ENCODE measurements at places on chromosomes 12 and 14.

- DNase-seq: no peak
Measured at GRCh38 chr12:68063900-68064590, 74.8 kb downstream of the IFNG-AS1 start.

- DNase-seq: no peak
Measured at GRCh38 chr12:77594366-77594765, 236.3 kb upstream of the NAV3 start.

DNA sequence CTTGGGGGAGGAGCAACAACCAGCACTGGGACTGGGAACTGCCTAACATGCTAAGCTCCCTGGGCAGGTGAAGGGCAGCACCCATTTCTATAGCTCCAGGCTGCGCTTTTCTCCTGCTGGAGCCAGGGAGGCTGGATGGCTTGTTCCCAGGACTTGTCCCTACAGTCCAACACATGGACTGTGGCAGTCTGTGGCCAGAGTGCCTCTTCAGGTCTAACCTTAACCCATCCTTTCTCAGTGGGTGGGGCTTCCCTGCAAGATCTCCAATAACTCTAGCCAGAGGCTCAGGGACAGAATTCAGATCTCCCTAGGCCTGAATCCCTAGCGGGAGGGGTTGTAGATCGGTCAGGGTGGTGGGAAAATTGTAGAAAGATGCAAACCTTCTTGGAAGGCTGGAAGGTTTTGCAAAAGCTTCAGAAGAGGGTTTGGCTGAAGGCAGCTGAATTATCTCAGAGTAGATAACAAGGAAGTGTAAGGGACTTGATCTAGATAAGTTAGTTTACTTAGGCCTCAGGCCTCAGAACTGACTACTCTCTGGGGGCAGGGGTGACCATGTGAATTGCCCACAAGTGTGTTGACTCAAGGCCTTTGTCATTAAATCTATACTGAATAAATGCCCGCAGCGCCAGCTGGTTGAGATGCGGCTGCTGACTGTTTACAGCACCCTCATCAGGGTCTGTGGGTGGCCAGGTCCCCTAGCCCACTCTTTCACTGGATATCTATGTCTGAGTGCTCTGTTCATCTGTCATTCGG is 60.7 kb downstream of the SSPN start:
- DNase-seq: no peak

DNA sequence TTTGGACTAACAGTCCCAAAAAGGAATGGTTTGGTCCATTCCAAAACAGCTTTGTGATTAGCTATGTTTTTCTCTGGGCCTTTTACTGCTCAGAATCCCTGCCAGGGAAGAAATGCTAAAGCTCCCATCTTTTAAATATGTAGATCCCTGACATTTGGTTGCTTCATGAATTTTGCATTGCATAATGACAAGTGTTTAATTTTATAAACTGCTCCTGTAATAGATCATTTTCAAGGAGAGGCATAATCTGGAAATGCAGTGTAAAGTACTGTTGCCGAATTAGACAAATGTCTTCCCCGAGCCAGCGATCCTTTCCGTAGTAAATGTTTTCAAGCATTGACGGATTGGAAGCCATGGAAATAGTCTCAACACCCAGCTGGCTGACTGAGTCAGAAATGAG is 291.3 kb upstream of the PRKD1 start:
- no peak for DNase-seq

GRCh38 chr14:104286496-104286895 is 148.1 kb downstream of the KIF26A start:
- DNase-seq: no peak

DNA sequence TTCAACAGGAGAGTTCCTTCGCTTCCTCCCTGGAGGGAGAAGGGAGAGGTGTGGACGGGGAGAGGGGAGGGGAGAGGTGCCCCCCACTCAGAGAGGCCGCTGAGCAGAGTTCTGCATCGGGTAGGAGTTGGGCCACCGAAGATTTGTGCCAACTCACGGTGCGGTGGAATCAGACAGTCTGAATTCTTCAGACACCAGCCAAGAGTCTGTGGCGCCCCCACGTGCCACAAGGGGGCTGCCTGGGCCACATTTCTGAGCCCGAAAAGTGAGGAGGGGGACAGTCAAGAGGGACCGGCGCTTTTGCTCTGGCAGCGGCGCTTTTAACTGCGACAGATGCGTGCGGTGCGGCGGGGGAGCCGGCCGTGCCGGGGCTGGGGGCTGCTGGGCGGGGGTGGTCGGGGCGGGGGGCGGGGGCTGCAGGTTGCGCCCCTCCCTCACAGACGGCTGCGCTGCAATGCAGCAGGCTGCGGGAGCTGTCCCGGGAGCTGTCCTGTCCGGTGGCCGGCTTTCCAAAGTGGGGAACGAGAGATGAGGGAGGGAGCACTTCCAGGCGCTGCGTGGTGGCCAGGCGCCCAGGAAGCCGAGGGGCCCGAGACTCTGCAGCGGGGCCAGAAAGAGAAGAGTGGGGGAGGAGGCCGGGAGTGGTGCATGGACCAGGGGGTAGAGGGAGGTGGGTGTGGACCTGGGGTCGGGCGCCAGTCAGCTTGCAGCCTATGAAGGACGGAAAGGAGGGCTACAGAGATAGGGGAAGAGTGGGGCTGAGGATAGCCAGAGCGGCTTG is 975 bp upstream of the RTL1 start:
- no peak for DNase-seq

DNA sequence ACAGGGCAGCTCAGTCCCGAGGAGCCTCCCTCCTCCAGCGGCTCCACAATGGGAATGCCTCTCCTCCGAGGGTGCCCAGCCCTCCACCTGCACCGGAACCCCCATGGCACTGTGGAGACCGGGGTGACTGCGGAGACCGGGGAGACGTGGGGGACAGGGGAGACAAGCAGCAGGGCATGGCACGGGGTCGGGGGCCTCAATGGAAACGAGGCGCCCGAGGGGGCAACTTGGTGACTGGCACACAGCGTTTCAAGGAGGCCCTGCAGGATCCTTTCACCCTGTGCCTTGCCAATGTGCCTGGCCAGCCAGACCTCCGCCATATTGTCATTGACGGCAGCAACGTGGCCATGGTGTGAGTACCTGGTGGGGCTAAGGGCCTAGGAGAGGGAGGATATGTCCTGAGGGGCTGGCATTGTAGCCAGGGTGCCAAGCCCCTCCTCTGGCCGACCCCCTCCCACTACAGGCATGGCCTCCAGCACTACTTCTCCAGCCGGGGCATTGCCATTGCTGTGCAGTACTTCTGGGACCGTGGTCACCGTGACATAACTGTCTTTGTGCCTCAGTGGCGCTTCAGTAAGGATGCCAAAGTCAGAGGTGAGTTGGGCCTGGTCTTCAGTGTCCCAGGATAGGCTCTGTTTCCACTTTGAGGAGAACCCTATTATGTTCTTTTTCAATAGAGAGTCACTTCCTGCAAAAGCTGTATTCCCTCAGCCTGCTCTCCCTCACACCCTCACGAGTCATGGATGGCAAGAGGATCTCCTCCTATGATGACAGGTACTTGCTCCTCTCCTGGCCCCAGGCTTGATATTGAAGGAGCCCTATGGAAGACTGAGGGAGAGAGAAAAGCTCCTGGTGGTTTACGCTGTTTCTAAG is 2.7 kb downstream of the KHNYN start:
- no peak for DNase-seq

GRCh38 chr14:103846097-103846496 is 1.3 kb downstream of the PPP1R13B start:
- DNase-seq: no peak

- no peak for DNase-seq
Measured at GRCh38 chr12:130041983-130042812, 120.1 kb upstream of the FZD10 start.

DNA sequence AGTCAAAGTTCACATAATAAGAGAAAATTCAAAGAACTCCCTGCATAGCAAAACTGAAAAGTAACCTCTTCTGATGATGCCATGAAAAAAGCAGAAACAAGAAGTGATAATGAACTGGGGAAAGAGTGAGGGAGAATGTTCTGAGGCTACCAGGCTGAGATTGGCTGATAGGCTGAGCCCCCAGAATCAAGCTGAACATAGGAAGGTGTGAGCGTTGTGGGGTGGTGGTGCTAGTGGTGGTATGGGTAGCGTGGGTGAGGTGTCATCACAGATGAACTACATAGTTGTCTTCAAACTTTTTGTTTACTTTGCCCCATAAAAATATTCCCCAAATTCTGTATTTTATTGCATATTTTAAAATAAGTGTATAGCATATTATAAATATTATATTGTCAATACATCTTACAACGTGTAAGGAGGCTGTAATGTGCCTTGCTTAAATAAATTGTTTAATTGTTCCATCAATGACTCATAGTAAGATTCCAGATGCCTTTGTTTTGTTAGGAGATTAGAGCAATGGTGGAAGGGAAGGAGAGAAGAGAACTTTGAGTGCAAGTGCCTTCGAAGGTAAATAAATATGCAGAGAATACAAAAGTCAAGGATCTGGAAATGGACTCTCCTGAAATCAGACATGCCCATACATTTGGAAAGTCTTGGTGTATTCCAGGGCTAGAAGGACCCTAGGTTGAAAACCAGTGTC is 15.8 kb upstream of the CFAP54 start:
- DNase-seq: no peak

DNA sequence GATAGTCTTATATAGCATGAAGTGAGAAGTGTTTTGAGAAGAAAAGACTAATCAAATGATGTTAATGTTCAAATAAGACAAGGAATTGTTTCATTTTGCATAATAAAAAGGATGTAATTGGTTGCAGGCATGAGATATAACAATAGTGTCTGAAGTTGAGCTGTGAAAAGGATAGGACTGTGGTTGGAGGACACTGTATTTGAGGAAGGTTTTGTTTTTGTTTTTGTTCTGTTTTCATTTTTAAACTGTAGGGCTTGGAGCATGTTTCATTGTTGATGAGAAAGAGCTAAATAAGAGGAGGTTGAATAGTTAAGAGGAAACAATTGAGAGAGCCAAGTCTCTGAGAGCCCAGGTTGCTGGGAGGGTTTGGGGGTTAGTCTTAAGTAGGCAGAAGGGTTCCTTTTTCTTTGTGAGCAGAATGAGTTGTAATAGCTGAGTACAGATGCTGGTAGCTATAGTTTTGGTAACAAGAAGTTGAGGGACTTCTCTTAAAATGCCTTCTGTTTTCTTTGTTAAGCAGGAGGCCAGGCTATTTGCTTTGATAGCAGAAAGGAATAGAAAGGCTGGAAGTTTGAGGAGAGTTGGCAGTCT is 58.4 kb downstream of the CCDC91 start:
- DNase-seq: no peak

DNA sequence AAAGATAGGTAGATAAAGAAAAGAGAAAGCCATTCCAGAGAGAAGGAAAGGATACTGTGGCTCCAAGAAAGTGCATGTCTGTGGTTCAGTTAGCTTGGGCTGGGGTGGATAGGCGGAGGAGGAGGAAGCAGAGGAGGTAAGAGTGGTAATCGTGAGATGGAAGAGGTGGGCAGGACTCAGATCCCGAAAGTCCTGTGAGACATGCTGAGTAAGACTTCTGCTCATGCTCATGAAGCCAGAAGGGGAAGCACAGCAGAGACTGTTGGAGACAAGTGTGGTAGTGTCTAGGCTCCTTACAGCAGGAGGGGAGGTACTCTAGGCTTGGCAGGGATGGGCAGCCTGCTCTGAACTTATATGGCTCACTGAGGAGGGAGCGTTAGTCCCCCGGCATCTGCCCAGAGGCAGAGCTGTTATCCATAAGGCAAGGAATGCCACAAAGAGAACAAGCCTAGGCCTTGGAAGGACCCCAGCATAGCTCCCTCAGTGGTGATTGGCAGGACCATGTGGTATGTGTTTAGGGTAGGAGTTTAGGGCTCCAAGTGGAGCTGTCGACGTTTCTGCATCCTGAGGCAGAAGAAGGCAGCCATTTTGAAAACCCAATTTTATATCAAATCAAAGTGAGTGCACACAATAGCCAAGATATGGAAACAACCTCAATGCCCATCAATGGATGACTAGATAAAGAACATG is 135.3 kb downstream of the SMOC1 start:
- DNase-seq: no peak

GRCh38 chr14:102941419-102942011 is 19.1 kb downstream of the AMN start:
- DNase-seq: no peak

DNA sequence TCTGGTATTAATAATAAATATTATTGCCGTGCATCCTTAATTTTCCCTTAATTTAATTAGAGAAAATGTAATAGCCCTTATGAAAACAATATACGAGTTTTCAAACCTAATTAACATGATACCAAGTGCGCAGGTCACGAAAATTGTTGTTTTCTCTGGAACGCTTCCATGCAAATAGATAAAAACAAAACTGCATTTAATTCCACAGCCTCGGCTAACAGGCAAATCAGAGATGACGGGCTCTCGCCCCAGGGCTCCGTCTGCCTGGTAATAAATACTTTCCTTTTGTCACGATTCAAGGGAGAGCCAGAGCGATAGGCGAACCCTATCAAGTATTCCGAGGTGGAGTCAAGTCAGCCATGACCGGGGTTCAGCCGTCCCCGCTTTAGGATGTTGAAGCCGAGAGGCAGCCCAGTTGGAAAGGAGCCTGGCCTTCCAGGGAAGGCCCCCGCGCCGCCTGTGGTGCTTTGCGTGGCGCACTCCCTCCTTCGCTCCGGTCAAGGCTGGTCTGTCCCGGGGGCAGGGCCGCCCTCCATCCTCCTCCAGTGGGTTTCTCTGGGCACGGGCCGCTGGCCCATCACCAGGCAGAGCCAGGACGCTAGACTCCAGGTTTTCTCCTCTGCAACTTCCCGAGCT is 137.8 kb upstream of the GSC start:
- no peak for DNase-seq

GRCh38 chr12:57739387-57739786 is 845 bp upstream of the AGAP2 start:
- no peak for DNase-seq

DNA sequence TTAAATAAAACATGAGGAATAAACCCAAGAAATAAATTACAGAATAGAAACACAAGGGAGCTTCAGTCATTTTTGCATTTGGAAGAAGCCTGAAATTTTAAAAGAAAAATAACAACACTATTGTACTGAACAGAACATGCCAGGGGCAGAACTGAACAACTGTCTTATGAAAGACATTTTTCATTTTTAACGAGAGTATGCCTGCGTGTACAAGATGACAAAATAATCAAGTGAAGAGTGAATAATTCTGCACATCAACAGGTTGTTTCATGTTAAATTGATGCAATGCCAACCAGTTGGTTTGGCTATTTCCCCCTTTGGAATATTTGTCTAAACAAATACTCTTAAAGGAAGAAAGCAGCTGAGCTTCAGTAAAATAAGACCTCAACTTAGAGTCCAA is 103.3 kb upstream of the BTG1 start:
- no peak for DNase-seq

- no peak for DNase-seq
Measured at GRCh38 chr12:3933074-3933818, 60.0 kb upstream of the PARP11 start.

- no peak for DNase-seq
Measured at GRCh38 chr14:79575032-79575431, 636.3 kb downstream of the DIO2 start.

GRCh38 chr12:82857911-82858533 is 171.3 kb downstream of the TMTC2 start:
- DNase-seq: no peak

- no peak for DNase-seq
Measured at GRCh38 chr12:118430516-118430915, 54.2 kb downstream of the SUDS3 start.

DNA sequence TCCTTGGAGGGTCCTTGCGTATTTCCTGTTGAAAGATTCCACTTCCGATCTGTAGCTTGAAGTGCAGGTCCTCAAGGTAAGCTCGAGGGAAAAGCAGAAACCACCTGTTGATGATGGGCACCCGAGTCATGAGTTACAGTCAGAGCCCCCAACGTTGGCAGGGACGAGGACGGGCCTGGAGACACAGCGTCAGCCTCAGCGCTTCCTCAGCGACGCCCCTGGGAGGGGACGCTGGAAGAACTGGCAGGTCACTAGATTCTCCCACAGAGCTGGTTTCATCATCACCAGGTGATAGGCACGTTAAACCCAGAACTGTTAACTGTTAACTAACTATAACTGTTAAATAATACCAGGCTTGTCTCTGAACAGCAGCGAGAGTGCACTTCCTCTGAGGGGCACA is 101.8 kb downstream of the TNFAIP2 start:
- DNase-seq: no peak

All from NCI-H187 treated with DMSO at 0.1 percent for 48 hours (cell line).